ENCODE measurements at places on chromosomes 2 and 18. TPM values are rescaled to one million over a fixed set of nuclear protein-coding genes. Genes with fewer than 3 reads are reported as not detected.

DNA sequence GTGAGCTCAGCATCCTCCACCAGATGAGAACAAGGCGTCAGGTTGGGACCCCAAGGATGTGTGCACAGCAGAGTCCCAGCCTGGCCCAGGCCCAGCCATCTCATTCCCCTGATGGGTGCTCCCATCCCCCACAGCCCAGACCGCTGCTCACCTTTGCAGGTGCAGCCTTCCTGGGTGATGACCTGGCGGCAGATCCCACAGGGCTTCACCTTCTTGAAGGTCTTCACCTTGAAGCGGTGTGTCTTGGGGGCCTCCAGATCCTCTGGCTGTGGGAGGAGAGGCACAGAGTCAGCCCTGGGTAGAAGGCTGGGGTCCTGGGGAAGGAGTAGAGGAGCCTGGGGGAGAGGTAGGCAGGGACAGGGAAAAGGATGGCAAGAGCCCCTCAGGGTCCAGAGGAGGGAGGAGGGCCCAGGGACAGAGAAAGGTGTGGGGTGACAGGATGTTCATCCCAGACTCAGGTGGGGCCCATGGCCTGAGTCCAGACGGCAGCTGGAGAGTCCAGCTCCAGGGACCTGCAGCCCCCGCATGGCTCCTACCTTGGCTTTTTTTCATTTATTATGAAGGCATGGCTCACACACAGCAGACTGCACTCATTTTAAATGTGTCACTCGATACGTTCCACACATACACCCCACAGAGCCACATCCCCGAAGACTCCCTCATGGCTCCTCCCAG is 11.9 kb downstream of the TNS1 start:
- no peaks in the 10 kb centered on the region for H3K27me3 ChIP-seq
- H3K36me3 ChIP-seq, result no peaks in the 10 kb centered on the region
- H3K4me1 ChIP-seq, result peaks cover 15% of the 10 kb centered on the region

DNA sequence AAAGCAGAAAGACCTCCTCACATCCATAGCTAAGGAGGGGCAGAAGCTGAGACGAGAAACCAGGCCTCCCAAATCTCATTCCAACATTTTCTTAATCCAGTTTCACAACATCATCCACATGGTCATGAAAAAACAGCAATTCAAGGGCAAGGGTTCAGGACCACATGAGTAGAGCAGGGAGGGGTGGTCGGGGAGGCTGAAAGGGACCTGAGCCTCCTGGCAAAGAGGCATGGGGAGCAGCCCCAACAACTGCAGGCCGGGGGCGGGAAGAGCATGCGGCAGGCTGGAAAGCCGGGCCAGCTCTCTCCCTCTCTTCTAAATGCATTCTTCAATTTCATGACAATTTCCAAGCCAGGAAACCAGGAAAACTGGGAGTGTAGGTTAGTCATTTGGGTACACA is 76.7 kb downstream of the DNMT3A start:
- H3K4me3 ChIP-seq, result no peak overlapping the region
- H3K27me3 ChIP-seq, result no peaks in the 10 kb centered on the region
- no peaks in the 10 kb centered on the region for H3K4me1 ChIP-seq
- no peaks in the 10 kb centered on the region for H3K36me3 ChIP-seq

- no peak overlapping the region for H3K4me3 ChIP-seq
- no peaks in the 10 kb centered on the region for H3K27me3 ChIP-seq
- peaks cover 3% of the 10 kb centered on the region for H3K36me3 ChIP-seq
- H3K4me1 ChIP-seq, result peaks cover 16% of the 10 kb centered on the region
These were observed 112.8 kb upstream of the EML6 start for GRCh38 chr2:54610700-54611099.

- H3K4me1 ChIP-seq, result peaks cover 7% of the 10 kb centered on the region
- no peaks in the 10 kb centered on the region for H3K36me3 ChIP-seq
- H3K27me3 ChIP-seq, result no peaks in the 10 kb centered on the region
- no peak for DNase-seq
- H3K27ac ChIP-seq, result peak overlapping the region; percentile 94
These were observed 517 bp downstream of the GCFC2 start for GRCh38 chr2:75710220-75710576.

DNA sequence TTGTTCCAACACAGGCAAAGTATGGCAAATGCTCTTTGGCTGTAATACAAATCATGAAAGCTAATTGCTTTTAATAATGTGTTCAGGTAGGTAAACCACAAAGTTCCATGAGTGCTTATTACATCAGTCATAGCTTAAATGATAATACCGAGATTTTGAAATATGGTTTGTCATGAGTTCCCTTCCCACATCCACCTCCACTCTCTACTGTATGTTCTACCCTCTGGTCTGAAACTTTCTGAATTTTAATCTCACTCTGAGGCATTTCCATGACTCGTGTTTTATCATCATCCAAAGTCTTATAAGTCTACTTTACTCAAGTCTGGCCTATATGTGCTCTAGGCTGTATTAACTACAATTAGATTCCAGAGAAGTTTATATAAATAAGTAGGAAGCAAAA is 354.8 kb downstream of the AKAIN1 start:
- H3K27me3 ChIP-seq, result no peaks in the 10 kb centered on the region
- no peaks in the 10 kb centered on the region for H3K36me3 ChIP-seq
- H3K27ac ChIP-seq, result no peak overlapping the region
- no peak for DNase-seq

DNA sequence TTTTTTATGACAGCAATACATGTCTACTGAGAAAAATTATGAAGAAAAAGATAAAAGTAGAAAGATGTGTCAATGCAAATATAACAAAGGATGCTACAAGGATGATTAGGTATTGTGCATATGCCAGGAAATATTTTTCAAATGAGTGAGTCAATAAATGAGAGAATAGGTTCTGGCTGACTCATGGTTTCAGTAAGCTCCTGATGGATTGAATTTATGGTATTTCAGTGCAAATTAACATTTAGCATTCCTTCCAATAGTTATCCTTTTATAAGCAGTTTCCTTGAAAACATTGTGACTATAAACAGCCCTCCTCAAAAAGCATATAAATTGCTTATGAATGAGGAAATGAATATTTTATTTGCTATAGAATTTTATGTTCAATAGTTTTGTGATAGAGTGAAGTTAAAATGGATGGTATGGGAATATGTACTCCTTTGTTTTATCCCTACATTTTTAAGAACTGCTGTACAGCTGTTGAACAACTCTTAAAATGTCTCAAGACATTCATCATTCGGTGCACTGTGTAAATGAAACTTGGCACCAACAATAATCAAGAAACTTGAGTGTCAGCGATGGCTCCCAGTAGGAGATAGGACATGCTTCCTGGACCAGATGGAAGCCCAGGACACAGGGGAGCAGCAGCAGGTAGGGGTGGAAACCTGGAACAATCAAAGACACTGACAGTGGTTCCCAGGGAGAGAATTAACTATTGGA is 144.7 kb downstream of the PMAIP1 start:
- H3K27ac ChIP-seq, result no peak overlapping the region
- no peak for DNase-seq
- no peaks in the 10 kb centered on the region for H3K27me3 ChIP-seq
- H3K36me3 ChIP-seq, result no peaks in the 10 kb centered on the region

PRKAG3 gene
- total RNA-seq, result not detected

EMX1 gene
- total RNA-seq, result 3.6 TPM

LHCGR gene
- total RNA-seq, result not detected

MYO7B gene
- 0.58 TPM for total RNA-seq

PARD6G gene
- 1.0 TPM for total RNA-seq
